ENCODE measurements at places on chromosomes 5 and 9.

- DNase-seq = no peak
Observed at GRCh38 chr9:3238236-3238635, 287.6 kb downstream of the RFX3 start.

DNA sequence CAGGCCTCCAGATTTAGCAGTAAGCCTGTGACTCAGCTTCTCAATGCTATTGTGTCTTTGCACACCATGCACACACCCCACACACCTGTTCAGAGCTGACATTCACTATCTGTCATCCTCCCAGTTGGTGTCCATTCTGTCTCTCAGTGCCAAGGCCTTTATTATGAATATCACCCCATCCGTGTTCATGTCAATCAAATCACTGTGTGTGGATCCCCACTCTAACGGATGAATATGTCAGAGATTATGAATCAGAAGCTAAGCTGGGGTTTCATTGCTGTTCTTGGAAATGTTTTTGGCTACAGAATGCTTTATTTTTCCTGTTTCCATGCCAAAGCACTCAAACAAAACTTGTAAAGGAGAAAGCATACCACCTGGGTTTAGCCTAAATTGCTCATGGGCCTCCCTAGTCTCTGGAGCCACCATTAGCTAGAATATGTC lies 9.4 kb upstream of the MAMDC2 start:
- DNase-seq = no peak

DNA sequence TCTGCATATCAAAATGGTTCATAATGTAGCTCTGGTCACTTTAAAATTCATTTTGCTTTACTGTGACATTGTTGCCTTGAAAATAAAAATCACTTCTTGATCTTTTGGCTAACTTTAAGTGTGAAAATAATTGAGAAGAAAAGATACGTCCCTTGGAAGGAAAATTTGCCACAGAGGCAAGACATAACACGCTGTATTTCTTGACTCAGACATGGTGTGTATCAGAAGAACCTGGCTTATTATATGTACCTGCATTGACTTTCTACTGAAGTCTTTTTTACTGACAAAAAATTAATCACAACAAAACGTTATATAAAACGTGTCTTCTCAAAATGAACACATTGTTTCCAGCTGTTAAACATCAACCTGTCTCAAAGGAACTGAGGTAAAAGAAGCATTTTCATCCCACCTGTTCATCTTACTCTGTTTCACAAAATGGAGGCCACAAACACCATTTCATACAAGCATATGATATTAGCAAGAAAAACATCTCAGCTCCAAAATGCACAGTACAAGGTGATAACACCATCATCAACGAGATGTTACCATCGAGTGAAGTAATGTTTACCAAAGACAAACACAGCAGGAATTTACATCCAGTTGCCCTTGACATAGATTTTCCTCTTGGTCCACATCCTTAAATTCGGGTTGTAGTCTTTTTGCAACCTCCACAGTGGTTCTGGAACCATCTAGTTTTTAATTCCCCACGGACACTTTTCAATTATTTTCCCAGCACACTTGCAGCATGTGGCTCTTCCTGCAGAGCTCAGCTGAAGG lies 179.9 kb downstream of the GLIS3 start:
- no peak for DNase-seq

DNA sequence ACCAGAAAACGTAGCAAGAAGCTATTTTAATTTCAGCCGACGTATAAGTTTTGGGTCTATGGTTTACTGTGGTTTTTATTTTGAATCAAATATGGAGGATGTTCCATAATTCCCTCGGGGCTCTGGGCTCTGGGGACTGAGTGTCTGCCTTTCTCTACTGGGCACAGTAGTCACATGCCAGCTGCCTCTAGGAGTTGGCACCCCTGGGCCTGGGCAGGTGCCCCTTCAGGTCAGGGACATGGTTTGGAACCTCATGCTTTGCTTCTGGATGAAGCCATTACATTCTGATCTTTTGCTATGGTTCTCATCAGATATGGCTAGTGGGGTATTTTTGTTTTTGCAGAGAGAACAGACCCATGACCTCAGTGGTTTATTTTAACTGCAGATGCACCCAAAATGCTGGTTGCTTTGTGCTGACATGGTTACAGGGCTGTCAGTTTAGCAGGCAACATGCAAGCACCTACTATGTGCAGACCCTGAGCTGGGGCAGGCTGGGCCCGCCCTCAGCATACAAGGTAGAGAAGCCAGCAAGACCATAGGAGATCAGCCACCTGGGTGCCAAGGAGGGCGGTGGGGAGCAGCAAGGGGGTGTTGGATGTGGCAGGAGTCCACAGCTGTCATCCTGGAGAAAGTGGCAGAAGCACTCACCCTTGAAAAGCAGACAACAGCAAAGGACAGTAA lies 54.5 kb upstream of the PSD2 start:
- no peak for DNase-seq

DNA sequence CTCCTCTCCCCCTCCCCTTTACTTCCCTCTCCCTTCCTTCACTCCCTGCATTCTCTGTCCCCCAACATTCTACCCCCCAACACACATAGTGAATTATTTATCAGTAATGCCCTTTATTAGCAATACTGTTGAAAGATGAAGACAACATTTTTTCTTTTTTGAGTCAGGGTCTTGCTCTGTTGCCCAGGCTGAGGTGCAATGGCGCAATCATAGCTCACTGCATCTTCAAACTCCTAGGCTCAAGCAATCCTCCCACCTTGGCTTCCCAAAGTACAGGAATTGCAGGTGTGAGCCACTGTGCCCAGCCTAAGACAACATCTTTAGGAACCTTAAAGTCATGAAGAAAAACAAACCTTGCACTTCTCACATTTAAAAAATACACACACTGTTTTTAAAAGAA lies 130.6 kb downstream of the ZNF462 start:
- DNase-seq = no peak

- no peak for DNase-seq
Observed at GRCh38 chr5:143131972-143132371, 271.5 kb downstream of the NR3C1 start.

GRCh38 chr5:56861893-56862485 lies 46.6 kb downstream of the MAP3K1 start:
- no peak for DNase-seq

GRCh38 chr5:89230178-89230577 lies 347.2 kb upstream of the MEF2C start:
- no peak for DNase-seq

GRCh38 chr5:22683050-22683449 lies 170.1 kb downstream of the CDH12 start:
- DNase-seq = no peak

DNA sequence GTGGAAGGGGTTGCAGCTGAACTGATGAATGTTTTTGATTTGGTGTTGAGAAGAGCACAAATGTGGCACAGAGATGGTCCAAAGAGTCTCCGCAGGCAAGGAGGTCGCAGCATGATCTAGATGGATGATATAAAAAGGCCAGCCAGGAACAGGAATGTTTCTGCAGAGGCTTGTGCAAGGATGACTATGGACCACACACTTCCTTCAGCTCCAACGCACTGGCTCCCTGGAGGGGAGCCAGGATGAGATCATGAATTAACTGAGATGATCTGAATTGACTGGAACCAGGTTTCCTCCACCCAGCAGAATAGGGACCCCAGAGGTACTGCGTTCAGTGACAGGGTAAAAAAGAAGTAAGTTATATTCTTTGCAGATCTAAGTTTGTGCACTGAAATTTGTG lies 89.0 kb downstream of the ARSB start:
- no peak for DNase-seq

DNA sequence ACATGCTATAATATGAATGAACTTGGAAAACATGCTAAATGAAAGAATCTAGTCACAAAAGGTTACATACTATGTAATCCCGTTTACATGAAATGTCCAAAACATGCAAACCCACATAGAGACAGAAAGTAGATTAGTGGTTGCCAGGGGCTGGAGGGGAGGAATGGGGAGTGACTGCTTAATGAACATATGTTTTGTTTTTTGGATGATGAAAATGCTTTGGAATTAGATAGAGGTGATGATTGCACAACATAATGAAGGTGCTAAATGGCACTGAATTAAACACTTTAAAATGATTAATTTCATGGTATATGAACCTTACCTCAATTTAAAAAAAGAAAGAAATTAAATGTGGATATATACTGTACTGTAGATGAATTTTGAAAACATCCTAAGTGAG lies 17.6 kb upstream of the NDFIP1 start:
- DNase-seq = no peak

DNA sequence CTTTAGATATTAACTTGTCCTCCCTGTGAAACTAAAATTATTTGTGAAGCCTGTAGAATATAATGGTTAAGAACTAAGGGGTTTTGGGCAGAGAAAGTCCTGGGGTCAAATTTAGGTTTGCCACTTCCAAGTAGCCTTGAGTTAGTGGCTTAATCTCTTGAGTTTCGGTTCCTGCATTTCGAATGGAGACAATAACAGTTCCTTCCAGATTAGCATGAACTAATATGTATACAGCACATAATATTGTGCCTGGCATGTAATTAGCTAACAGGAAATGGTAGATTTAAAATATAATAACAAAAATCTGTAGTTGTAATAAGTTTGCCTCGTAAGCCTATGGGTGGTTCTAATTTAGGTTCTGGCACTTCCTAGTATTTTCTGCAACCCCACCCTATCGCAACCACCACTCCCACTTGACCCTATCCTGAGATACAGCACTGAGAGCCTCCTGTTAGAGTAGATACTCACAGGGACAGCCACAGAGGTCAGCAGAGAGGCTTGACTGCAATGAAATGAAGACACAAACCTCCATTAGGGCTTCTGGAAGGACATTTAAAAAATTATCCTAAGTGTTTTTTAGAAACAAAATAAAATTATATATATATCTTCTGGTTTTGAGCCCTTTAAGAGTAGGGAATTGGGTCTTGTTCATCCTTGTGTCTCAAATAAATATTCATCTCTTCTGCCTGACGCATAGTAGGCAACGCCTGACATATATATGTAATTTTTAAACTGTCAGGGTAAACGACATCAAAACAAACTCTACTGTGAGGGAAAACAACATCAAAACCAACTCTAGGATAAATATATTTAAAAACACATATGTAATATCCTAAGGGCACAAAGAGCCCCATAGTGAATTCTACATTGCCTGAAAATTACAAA lies 8.5 kb downstream of the SPINK9 start:
- no peak for DNase-seq

DNA sequence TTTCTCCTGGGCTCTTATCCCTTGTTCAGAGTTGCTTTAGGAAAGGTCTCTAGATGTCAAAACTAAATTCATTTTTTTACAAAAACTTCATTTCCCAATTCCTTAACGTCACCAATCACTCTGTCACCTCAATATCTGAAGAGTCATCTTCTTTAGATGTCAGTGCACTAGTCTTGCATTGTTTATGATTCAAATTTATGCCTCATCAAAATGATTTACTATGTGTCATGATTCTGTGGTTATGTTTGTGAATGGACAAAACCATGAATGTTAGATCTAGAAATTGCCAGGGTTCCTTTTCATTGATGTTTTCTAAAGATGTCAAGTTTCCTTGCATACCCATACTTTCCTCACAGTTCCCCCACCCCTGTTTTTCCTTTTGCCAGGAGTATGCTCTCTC lies 21.5 kb downstream of the CWC27 start:
- DNase-seq = no peak

DNA sequence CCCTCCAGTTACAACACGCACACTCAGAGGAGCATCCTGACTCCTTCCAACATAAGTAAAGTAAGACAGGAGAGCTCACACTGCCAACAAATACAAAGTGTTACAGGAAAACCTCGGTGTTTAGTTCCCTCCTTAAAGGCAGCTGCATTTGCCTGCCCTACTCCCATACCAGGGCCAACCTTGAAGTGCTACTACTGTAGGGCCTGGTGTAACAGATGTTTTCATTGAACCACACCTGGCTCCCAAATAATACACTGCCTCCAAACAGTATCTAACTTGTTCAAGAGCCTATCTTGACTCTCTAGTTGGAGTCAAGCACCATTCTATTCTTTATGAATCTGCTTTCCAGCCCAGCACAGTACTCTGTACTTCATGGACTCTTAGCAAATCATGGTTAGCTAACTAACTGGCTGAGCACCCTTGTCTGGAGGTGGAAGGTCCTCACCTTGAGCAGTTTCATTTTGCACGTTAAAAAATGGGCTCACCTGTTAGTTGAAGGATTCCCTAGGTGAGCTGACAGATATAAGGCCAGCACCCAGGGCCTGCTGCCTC lies 34.6 kb downstream of the TTC39B start:
- DNase-seq = no peak

GRCh38 chr9:133478851-133479711 lies at the start of gene SLC2A6:
Gene SLC2A6, minus strand, starts transcription at chr9:133479099. Its CDS starts 40 bp downstream, at chr9:133479059.
- DNase-seq = peak; percentile 90

DNA sequence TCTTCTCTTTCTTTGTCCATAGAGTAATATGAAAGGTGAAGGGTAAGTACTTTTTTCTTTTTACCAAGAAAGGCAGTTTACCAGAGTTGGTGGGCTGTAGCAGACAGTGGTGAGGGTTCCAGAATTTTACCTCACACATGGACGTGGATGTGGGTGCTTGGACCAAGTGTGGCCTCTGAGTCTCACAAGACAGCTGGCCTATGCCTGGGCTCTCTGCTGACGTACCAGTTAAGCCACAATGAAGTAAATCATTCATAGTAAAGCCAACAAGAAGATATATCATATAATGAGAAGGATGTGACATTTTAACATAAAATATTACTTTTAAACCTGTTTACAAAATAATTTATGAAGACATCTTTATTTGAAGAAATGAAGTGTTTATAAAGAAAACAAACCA lies 106.0 kb downstream of the PRKACG start:
- DNase-seq = no peak

- DNase-seq = no peak
Observed at GRCh38 chr5:131854134-131854533, 57.3 kb upstream of the FNIP1 start.

GRCh38 chr9:104808035-104808614 lies 44.2 kb downstream of the NIPSNAP3B start:
- no peak for DNase-seq

DNA sequence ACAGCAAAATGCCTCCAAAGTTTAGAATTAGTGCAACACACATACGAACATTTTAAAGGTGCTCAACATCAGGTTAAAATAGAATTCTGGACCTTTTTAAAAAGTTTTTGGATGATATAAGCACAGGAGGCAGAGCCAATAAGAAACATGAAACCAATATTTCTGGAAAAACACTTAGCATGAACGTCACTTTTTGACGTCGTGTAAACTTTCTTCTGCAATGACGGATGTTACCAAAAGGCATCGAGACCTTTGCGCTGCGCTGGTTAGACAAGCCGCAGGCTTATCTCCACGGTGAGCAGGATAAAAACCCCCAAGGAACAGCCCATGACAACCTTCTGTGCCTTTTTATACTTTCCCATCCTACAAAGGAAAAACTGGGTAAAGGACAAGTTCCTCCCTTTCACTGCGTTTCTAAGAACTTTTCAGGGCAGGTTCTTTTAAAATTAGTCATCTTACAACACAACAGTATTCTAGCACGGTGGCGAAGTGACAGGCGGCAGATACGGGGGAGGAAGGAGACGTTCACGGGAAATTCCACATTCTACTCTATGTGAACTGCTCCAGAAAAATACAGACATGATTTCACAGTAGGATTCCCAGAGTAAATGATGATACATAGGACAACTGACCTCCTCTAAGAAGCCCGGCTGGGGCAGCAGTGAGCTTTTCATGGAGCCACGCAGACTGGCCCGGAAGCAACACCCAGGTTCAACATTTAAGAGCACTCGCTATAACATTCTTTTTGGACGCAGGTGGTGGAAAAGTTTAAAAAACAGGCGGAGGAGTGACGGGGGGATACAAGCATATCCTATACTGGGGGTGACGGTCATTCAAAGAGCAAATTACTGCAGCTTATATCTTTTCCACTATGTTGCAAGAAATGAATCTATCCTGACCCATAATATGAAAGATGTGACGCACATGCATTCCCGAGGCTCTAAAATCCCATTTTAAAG lies 52.4 kb downstream of the USP20 start:
- no peak for DNase-seq

GRCh38 chr9:131554087-131554842 lies 8.9 kb downstream of the PRRT1B start:
- DNase-seq = no peak
